WERI-Rb-1 (cell line): ENCODE measurements at places on chromosomes 6 and 20.

DNA sequence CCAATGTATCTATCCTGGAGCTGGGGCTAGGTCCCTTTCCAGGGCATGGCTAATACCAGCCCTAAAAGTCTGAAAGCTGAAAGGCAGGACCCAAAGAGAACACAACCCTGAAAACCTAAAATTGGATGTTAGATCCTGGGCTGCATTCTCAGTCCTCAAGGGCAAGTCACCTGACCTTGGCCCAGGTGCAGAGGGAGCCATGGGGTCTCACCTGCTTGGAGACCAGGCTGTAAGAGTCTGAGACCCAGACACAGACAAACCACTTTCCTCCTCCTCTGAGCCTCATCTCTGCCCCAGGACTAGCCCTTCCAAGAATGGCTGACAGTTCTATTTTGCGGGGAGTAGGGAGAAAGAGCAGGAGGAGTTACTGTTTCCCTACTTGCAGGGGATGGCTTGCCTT, 60.0 kb downstream of the EFCAB8 start:
- DNase-seq, result no peak

DNA sequence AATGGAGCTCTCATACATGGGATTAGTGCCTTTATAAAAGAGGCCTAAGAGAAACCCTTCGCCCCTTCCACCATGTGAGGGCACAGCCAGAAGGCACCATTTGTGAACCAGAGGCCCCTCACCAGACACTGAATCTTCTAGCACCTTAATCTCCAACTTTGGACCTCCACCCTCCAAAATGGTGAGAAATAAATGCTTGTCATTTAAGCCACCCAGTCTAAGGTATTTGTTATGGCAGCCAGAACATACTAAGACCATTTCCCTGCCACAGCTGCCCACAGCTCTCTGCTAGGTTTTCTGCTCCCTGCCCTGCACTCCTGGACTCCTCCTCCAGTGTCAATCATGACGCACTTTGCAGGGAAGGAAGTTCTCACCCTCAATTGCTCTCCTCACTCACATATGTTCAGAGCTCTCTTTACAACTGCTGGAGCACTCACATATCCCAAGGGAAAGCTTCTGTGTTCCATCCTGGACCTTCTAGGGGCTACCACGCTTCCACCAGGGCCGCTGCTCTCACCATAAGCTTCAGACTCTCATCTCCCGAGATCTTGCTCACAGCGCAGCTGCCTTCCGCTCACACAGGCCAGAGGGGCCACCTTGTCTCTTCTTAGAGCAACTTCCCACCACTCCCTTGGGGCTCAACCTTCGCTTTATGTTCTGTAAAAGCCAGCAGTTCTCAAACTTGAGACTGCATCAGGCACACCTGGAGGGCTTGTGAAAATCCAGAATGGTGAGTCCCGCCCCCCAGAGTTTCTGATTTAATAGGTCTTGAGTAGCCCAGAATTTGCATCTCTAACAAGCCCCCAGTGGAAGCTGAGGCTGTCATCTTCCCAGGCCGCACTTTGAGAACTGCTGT, 1.6 kb upstream of the LY86 start:
- DNase-seq, result no peak

DNA sequence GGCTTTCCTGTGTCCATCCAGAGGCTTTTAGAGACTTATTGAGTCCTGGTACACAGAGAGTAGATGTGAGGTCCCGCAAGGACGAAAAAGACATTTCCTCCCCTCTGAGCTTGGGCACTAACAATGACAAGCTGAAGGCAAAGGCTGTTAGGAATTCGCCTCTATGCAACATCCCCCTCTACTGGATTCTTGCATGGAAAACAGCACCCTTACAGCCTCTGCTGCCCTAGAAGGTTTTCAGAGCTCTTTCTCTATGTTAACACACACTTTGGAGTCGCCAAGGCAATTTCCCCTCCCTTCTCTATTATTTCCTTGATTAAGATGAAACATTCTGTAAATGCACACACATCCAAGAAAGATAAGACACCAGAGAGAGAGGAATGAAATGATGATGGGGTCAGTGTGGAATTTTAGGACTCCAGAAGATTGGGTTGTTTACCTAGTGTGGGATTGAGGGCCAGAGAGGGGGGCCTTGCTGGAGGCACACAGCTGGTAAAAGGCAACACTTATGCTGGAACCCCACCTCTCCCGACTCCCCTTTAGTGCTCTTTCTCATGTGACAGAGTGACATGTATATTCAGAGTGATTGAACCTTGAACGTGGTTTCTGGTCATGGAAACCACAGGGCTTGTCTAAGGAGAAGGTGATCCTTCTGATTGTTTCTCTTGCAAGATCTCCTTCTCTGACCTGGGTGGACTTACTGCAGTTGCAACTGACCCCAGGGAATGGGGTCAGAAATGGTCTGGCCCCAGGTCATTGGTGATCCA, 300.7 kb downstream of the CLIC5 start:
- peak; percentile 78 for DNase-seq

DNA sequence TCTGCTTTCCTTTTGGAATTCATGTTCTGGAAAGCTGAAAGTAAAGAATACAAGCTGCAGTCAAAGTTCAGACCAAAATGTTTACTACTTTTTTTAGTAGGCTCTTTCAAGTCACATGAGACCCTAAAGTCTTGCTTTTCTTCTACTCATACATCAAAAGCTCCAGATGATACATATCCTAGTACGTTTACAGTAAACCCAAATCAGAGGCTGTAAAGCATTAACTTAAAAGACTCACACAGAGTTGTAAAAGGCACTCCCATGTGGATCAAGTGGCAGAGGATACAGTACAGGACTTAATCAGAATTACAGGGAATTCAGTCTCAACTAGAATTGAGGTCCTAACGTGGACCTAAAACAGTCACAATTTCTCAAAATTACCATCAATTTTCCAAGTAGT, 40.7 kb downstream of the STK38 start:
- no peak for DNase-seq

DNA sequence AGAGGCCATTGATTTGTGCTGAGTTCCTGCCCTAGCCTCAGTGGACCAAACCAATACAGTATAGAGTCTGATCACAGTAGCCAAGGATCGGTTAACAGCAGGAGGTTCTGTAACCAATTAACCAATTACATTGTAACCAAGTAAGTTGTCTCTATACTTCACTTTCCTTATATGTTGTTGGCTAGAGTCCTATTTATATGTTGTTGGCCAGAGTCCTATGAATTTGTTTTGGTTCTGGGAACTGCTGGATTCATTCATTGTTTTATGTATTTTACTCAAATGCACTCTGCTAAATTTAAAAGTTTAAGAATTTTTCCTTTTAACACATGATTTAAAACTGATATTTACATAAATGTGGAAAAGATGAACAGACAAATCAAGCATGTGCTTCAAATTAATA, 597.4 kb upstream of the HS3ST5 start:
- DNase-seq, result no peak

- no peak for DNase-seq
Measured at GRCh38 chr6:87968435-87969278, 79.0 kb upstream of the SPACA1 start.

DNA sequence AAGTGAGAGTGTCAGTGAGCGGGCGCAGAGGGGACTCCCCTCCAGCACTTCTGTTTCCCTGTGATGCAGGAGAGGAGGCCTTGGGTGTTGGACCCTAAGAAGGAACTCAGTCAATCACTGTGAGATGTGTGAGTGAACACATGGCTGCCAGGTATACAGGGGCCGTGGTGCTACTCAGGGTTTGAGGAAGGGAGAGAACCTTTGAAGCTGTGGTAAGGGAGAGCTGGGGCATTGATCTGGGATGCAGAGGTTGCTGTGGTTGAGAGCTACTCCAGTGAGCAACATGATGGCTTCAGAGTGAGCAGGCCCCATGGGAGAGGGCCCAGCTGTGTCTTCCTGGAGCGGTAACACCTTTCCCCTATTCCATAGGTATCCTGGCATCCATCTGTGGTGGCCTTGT, 99.2 kb downstream of the SLC22A3 start:
- DNase-seq, result no peak

DNA sequence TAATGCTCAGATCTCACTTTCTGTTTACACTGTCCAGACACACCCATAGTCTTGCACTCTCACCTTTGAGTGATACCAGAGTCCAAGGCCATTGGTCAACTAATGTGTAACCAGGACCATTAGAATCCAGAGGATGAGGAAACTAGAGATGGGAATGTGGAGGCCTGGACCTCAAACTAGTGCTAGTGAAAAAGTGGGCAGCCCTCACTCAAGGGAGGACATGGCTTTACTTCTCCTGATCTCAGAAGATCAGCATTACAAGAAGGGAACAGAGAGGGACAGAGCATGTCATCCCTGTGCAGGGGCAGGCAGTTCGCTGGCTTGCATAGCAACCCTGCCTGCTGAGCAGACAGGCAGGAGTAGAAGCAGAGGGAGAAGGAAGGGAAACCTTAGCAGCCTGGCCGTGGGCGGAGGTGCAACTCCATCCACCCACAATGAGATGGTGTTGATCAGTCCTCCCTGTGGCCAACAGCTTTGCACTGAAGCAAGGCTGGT, 22.6 kb upstream of the XRN2 start:
- no peak for DNase-seq

DNA sequence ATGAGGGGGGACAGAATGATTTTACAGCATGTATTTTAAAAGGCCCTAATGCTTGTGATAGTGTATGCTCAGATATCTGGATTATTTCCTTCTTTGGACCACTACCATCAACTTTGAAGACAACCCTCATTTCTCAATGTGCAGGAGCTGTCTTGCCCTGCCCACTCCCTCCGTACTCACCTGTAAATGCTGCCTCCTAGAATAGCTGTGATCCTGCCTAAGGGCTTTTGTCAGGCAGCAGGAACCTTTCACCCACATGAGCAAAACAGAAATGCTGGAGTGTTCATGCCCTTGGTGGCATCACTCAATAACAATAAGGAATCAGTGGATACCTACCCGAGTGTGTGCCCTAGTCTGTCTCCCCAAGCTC, 723.6 kb upstream of the FLRT3 start:
- no peak for DNase-seq

DNA sequence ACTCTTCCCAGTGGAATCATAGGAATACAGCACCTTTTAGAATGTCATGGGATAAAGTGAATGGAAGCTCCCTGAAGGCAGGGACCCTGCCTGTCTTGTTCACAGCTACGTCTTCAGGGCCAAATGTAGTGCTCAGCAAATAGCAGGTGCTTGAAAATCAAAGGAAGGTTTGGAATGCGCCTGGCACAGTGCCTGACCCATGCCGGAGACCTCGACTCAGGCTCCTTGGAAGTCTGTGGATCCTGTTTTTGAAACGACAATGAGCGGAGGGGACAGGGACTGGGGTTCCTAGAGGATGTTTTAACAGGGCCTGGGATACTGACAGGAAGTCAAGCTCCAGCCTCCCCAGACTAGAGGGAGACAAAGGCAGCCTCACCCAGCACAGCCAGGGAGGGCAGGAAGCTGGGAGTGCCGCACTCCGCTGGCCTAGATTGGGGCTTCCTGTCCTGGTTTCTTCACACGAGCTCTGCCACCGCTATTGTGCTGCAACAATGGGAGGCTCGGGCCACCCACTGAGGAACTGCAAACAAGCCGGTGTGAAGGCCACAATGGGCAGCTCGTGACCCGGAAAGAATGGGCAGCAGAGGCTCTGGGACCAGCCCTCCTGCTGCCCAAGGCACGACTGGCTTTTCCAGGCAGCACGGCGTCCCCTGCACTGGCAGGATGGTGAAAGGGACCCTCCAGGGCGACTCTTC, 76.7 kb downstream of the PREX1 start:
- DNase-seq, result no peak

DNA sequence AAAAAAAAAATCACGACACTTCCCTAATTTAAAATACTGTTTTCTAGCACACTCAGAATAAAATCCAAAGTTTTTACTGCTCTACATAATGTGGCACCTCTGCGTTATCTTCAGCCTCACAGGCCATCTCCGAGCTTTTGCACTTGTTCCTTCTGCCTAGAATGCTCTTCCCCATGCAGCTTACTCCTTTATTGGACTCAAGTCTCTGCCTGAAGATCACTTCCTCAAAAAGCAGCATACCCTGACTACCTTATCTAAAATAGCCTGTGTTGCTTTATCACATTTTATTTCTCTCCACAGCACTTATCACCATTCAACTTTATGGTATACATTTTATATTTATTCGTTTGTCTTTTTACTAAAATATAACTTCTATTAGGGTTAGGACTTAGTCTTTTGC, 2.3 kb downstream of the ZNF322 start:
- no peak for DNase-seq

DNA sequence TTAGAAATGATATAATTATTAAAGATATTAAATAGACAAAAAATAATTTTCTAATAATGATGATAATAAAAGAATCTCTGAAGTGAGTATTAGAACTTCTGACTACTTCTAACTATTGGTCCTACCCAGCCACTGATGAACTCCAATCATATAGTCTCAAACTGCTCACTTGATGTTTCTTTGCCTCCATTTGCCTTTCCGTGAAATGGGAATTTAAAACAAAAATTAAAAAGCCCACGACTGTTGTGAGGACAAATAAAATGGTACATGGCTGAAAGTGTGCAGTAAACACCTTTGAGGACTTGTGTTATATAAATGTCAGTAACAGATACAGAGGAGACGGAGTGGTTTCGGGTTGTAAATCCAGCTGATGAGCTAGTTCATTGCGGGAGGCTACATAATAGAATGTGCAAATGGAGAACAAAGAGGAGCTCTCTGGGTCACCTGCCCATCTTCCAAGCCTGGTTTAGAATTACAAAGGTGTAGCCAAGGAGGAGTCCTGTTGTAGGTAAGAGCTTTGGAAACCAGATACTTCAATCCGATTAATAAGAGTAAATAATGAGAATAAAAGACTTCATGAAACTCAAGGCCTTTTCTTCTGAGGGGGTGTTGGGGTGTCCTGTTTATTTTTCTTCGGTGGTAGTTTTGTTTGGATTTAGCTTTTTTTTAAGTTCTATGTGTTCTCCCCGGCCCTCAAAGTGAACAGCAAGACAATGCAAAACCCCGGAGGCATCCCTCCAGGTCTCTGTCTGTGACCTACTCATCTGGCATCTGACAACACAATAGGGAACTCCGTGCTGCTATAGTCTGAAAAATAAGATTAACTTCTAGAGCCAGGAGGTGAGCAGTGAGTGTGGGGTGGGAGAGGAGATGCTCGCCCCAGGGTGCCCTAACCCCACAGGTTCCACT, 4.4 kb upstream of the PXDC1 start:
- DNase-seq, result no peak

- no peak for DNase-seq
Measured at GRCh38 chr6:35190306-35190705, 23.4 kb upstream of the SCUBE3 start.
